ENCODE measurements at places on chromosomes 2 and 18.
A peak's percentile ranks its signal among the peaks of the same experiment; 100 is the strongest.

DNA sequence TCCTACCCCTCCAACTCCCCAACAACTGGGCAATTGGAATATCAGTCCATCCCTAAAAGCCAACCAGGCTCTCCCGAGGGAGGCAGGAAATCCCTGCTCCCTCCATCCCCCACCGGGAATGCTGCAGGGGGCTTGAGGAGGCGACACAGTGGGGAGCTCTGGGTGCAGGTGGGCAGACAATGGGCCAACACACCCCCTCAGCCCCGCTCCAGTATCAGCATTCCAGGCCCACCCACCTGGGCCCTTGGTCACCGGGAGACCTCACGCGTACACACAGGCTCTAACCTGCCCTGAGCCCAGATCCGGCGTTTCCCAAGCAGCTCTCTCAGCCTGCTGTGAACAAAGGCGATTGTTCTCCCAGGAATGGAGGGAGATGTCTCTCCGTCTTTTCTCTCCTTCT lies 37.6 kb upstream of the FZD7 start:
- H3K4me3 ChIP-seq = no peak overlapping the region
- no peak for DNase-seq
- no peaks in the 10 kb centered on the region for H3K27me3 ChIP-seq
- no peaks in the 10 kb centered on the region for H3K36me3 ChIP-seq
- no peak overlapping the region for H3K27ac ChIP-seq

DNA sequence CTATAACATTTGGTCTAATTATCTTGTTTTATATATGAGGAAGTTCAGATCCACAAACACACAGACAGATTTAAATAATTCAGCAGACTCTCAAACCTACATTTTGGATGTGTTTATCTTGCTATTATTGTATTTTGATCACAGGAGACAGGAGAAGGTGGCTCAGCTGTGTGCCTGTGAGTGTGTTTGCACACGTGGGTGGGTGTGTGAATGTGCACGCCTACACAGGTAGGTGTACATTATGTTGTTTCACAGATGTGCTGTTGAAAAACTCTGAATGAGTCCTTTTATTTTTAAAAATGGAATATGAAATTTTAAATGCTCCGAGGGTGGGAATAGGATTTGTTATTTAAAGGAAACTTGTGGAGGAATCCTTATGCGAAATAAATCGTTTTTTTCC lies 183.4 kb downstream of the PRKCE start:
- no peak overlapping the region for H3K27ac ChIP-seq

- no peaks in the 10 kb centered on the region for H3K27me3 ChIP-seq
- H3K27ac ChIP-seq = no peak overlapping the region
- H3K4me3 ChIP-seq = no peak overlapping the region
- no peaks in the 10 kb centered on the region for H3K4me1 ChIP-seq
- no peak for DNase-seq
- no peaks in the 10 kb centered on the region for H3K36me3 ChIP-seq
Observed at GRCh38 chr18:56678836-56679565, 27.8 kb downstream of the WDR7 start.

GRCh38 chr2:237686659-237687136 lies 59.3 kb downstream of the LRRFIP1 start:
- no peak for DNase-seq
- H3K27ac ChIP-seq = peak overlapping the region; percentile 86

GRCh38 chr18:31828613-31829012 lies 67.9 kb upstream of the SLC25A52 start:
- peaks cover 12% of the 10 kb centered on the region for H3K36me3 ChIP-seq
- no peak for DNase-seq
- H3K27me3 ChIP-seq = no peaks in the 10 kb centered on the region

DNA sequence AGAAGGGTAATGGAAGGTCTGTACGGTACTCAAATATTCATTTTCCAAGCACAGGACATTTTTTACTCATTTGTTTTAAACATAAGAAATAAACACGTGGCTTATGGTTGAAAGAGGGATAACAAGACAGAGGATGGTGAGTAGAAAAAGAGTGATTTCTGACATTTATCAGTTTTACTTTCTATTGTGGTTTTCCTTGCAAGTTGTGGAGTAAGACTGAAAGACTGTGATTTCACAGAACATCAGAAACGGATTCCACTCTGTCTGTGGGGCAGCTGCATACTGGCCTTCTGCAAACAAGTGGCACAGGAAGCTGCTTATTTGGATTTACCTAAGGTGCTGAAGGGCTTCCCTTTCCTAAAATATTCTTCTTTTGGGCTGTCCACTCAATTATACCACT lies 122.2 kb upstream of the ITGB6 start:
- H3K36me3 ChIP-seq = no peaks in the 10 kb centered on the region
- no peak for DNase-seq
- H3K27me3 ChIP-seq = no peaks in the 10 kb centered on the region
- H3K4me3 ChIP-seq = no peak overlapping the region

- no peak overlapping the region for H3K27ac ChIP-seq
- H3K27me3 ChIP-seq = no peaks in the 10 kb centered on the region
- no peak overlapping the region for H3K4me3 ChIP-seq
- H3K4me1 ChIP-seq = no peaks in the 10 kb centered on the region
- no peak for DNase-seq
- no peaks in the 10 kb centered on the region for H3K36me3 ChIP-seq
Observed at GRCh38 chr18:29434650-29435049, 1257.7 kb upstream of the CDH2 start.

- no peaks in the 10 kb centered on the region for H3K4me1 ChIP-seq
- no peaks in the 10 kb centered on the region for H3K36me3 ChIP-seq
- no peak overlapping the region for H3K4me3 ChIP-seq
- DNase-seq = no peak
- H3K27me3 ChIP-seq = peaks cover 5% of the 10 kb centered on the region
Observed at GRCh38 chr2:70391988-70392387, 90.1 kb upstream of the FAM136A start.

- H3K27me3 ChIP-seq = no peaks in the 10 kb centered on the region
- H3K36me3 ChIP-seq = no peaks in the 10 kb centered on the region
- H3K4me1 ChIP-seq = peaks cover 46% of the 10 kb centered on the region
- peak overlapping the region; percentile 54 for H3K4me3 ChIP-seq
- peak overlapping the region; percentile 98 for H3K27ac ChIP-seq
- DNase-seq = peak; percentile 84
Observed at GRCh38 chr18:46152436-46152807, 48.2 kb downstream of the HAUS1 start.

- H3K27ac ChIP-seq = no peak overlapping the region
- H3K27me3 ChIP-seq = no peaks in the 10 kb centered on the region
- H3K4me1 ChIP-seq = no peaks in the 10 kb centered on the region
Observed at GRCh38 chr18:28716338-28716737, 539.4 kb upstream of the CDH2 start.

DNA sequence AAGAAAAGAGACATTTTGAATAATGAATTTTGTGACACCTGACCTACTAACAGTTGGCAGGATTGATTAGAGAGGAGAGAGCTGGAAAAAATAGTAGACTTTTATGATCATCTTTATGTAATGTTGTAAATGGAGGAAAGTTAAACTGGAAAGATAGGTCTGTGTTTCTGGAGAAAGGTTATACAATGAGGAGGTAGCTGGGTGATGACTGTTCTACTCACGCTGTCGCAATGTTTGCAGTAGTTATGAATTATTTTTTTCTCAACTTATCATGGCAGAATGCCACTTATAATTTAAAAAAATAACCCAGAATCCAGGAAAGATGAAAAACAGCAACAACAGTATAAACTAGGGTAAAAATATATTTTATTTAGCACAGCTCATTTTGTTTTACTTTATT lies 364.9 kb downstream of the SPAG16 start:
- H3K4me3 ChIP-seq = no peak overlapping the region
- H3K27ac ChIP-seq = no peak overlapping the region
- H3K27me3 ChIP-seq = no peaks in the 10 kb centered on the region
- no peaks in the 10 kb centered on the region for H3K4me1 ChIP-seq

GRCh38 chr2:240812301-240812680 lies 7.7 kb downstream of the KIF1A start:
- H3K36me3 ChIP-seq = no peaks in the 10 kb centered on the region
- peaks cover 15% of the 10 kb centered on the region for H3K27me3 ChIP-seq
- H3K4me3 ChIP-seq = no peak overlapping the region
- DNase-seq = no peak

DNA sequence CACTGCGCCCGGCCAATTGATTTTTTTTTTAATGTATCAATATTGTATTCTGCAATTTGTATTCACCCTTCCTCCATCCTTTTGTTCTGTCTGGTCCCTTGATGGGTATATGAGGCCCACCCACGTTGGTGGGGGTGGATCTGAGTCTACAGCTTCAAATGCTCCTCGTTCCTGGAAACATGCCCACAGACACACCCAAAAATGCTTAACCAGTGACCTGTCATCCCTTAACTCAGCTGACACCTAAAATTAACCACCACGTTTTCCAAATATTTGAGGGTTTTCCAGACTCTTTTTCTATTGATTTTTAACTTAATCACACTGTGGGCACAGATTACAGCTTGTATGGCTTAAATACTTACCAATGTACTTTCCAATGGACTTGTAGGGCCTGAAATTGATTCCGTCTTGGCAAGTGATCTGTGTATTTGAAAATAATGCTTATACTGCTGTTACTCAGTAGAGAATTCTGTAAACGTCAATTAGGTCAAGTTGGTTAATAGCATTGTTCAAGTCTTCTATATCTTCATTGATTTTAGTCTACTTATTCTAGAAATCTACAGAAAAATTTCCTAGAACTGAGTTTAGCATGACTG lies 34.4 kb upstream of the CYP27C1 start:
- no peaks in the 10 kb centered on the region for H3K27me3 ChIP-seq
- no peak for DNase-seq
- H3K27ac ChIP-seq = no peak overlapping the region

DNA sequence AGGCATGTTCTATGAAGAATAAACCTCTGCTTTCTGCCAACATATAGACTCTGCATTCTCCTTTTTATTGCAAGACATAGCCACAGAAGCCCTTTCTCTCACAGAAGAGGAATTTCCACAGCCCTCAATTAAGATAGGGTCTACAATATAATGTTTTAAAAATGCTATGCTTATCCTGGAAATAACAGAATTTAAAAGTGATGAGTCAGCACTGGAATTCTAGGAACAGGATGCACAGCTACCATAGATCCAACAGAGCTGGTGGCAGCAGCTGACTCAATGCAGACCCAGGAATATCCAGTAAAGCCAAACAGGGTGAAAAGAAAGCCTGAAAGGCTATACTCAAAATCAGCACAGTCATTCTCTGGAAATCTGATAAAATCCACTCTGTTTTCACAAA lies 866.9 kb downstream of the TRIB2 start:
- H3K27ac ChIP-seq = no peak overlapping the region
- H3K27me3 ChIP-seq = no peaks in the 10 kb centered on the region
- no peak overlapping the region for H3K4me3 ChIP-seq

DNA sequence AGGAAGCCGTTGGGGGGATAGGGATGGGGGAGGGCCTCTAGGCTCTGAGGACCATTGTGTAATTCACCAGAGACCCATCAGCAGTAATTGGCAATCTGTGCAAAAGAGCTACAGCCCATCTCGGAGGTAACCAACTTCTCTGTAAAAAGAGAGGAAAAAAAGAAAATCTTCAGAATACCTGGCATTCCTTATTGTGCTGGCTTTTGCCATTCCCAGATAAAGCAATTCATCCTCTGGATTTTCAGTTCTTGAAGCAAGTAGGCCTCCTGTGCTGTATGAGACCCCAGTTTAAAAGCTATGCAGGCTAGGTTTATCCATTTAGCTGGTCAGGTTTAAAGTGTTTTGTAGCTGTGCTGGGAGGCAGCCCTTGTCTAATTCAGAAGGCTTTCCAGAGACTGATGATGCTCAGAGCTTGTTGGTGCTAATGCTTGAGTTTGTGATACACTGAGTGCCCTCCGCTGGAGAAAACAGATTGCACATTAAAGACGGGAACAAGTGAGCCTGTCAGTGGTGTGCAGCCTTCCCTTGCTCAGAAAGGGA lies at the start of gene LRRTM4:
LRRTM4 (minus strand) TSS at position 446 of the 540 bp plus-strand sequence.
- H3K4me3 ChIP-seq = peak within 1 kb of the TSS; percentile 36
- DNase-seq = no peak
- H3K27me3 ChIP-seq = no peaks in the 10 kb centered on the region
- no peaks in the 10 kb centered on the region for H3K36me3 ChIP-seq
- no peaks in the 10 kb centered on the region for H3K4me1 ChIP-seq

DNA sequence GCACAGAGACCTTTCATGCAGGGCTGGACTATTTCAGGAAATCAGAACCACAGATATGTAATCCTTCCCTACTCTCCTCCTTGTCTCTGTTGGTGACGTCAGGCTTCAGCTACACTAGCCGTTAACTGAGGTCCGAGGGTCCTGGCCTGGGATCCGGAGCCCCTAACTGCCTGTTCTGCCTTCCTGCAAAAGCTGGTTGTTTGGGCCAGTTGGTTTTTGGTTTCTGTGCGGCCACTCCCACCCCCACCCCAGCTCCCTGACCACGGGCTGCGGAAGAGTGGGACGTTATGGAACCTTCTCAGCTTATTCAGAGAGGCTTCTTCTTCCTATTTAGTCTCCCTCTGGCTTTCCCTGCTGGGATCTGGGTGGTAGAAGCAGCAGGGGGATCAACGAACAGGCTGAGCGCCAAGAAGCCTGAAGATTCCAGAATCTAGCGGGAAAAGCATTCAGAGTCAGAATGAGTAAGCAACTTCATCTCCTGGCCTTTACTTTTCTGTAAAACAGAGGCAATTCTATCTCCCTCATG lies 49.3 kb upstream of the ROCK2 start:
- H3K4me3 ChIP-seq = no peak overlapping the region
- no peaks in the 10 kb centered on the region for H3K36me3 ChIP-seq
- peak overlapping the region; percentile 7 for H3K27ac ChIP-seq
- peaks cover 11% of the 10 kb centered on the region for H3K4me1 ChIP-seq
- no peaks in the 10 kb centered on the region for H3K27me3 ChIP-seq
- DNase-seq = no peak

DNA sequence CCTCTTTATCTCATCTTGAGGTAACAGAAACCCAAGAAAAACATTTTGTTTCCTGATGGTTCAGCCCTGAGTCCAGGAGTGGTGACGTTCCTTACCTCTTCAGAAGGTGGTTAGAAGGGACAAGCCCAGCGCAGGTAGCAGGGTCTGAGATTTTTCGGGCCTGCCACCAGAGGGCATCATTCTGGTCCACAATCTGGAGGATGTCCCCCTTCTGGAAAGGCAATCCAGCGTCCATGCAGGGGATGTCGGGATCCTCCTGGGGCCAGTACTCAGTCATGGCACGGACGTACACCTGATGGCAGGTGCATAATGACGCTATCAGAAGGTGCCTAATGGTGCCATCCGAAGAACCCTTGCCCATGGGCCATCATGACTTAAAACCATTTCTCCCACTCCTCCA lies 17.7 kb downstream of the MPP4 start:
- no peaks in the 10 kb centered on the region for H3K36me3 ChIP-seq
- no peaks in the 10 kb centered on the region for H3K4me1 ChIP-seq
- H3K27me3 ChIP-seq = no peaks in the 10 kb centered on the region
- no peak for DNase-seq

- H3K4me3 ChIP-seq = no peak overlapping the region
- H3K36me3 ChIP-seq = no peaks in the 10 kb centered on the region
- no peaks in the 10 kb centered on the region for H3K27me3 ChIP-seq
- H3K4me1 ChIP-seq = no peaks in the 10 kb centered on the region
- no peak overlapping the region for H3K27ac ChIP-seq
Observed at GRCh38 chr2:184363213-184363612, 235.1 kb upstream of the ZNF804A start.

GRCh38 chr2:217147818-217148217 lies 288.0 kb upstream of the TNP1 start:
- no peaks in the 10 kb centered on the region for H3K27me3 ChIP-seq
- H3K27ac ChIP-seq = no peak overlapping the region
- no peak overlapping the region for H3K4me3 ChIP-seq
- no peaks in the 10 kb centered on the region for H3K36me3 ChIP-seq
